Stimulated activated CD4-positive, alpha-beta T cell treated with anti-CD3 and anti-CD28 coated beads, Interleukin-2, amount 100 ng/mL, for 24 hours (primary cell): ENCODE measurements at places on chromosomes 7 and 10.
A peak's percentile ranks its signal among the peaks of the same experiment; 100 is the strongest.

DNA sequence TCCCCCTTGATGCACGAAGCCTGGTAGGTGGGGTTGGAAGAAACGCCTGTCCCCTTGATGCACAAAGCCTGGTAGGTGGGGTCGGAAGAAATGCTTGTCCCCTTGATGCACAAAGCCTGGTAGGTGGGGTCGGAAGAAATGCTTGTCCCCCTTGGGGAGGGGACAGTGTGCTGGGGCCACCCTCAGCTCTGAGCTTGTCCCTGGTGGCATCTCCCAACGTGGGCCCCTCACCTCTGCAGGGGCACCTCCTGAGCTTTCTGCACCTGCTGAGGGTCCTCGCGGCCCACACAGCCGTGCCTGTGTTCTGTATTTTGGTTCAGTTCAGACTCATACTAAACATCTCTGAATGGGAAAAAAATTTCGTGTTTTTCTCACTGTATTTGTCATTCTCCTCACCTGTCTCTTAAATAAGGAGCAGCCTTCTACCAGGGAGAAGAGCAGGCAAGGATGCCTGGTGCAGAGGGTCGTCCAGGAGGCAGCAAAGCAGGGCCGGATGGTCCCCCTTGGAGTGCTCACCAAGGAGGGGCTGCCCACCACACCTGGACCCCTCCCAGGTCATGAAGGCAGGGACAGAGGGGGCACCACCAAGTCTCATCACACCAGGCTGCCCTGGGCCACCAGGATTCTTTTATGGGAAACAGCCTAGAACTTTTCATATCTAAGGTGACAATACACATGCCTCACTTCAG, 24.7 kb downstream of the VIPR2 start:
- DNase-seq: no peak

GRCh38 chr10:118357841-118358240, 15.7 kb upstream of the FAM204A start:
- DNase-seq: no peak

GRCh38 chr10:5551531-5552375, 27.0 kb downstream of the CALML3 start:
- DNase-seq: peak; percentile 80

GRCh38 chr10:78556705-78557432, 511.9 kb upstream of the ZMIZ1 start:
- DNase-seq: no peak

- DNase-seq: no peak
Measured at GRCh38 chr10:61855771-61856170, 45.7 kb upstream of the ARID5B start.

GRCh38 chr10:127744956-127745355, 8.0 kb downstream of the FOXI2 start:
- no peak for DNase-seq

DNA sequence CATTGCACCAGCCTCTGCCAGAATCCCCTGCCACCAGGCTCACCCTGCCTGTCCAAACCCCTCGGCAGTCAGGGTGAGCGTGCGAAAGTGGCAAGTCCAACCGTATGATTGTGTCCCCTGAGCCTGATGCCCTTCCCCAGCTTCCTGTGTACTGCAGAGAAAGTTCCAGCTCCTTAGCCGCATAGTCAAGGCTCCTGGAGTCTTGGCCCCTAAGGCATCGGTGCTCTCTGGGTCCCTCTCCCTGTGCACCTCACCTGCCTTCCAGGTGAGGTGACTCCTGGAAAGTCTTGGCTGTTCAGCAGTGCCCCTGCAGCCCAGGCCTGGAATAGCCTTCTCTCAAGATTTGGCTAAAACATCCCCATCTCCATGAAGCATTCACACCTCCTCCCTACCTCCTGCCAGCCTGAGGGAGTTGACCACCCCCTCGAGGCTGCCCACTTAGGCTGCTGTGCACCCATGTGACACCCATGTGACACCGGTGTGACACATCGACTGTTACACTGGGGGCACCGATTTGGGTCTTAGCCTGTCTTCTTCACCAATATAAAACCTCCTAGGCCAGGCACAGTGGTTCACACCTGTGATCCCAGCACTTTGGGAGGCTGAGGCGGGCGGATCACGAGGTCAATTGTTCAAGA, 56.1 kb upstream of the ELN start:
- DNase-seq: no peak

GRCh38 chr7:12670000-12670729, 17.3 kb upstream of the ARL4A start:
- DNase-seq: no peak

DNA sequence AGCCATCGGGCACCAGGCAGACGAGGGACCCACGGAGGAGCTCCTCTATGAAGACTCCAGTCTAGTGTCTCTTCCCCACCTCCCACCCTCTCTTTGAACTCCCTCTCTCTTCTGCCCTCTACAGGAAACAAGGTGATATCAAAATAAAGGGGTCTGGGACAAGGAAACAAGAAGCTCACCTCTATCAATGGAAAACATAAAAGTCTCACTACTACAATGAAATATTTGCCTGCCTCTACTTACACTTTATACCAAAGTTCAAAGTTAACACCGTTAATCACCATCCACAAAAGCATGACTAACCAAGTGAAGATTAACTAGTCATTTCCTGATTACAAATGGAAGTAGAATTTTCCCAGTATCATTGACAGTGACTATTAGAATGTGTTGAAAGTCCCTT, 82.2 kb downstream of the PARD3 start:
- DNase-seq: no peak

DNA sequence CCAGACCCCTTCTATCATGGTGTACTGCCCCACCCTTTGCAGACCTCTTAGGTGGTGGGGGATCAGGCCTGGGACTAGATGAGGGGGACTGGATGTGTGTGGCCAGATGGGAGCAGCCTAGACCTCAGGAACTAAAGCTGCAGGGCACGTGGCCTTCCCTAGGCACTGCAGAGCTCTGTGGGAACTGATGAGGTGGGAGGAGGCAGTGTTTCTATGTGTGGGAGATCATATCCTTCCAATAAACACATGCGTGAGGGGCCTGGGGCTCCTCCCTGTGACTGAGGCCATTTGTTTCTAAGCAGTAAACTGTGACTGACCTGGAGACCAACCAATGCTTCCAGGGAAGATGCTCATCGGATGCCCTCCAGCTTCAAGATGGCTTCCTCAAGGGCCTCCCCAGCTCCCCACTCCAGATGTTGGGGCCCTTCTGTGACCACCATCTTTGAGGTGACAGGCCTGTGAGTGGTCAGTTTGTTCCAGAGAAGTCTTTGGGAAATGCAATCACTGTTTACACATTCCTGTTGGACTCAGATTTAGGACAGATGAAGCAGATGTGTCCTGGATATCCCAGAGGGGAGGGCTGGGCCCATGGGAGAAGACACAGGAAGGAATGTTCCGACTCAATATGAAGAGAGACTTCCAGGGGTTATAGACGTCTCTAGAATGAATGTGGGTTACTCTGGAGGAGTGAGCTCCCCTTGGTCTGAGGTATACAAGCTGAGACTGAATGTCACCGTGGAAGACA, 23.6 kb upstream of the ZCCHC24 start:
- no peak for DNase-seq

DNA sequence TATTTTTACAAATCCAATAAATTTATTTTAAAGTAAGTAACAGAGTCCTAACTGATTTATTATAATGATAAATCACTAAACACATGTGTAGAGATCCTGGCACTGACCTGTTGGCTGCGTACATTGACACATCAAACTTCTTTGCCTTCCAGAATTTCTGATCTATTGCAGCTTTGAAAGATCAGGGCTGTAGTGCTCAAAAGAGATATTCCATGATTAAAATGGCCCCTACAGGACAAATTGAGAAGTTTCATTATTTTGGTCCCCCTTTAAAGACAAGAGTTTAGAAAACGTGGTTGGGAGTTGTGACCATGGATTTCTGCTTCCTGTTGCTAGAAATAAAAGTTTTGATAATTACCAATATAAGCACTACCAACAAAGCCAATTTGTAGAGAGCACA, 87.7 kb upstream of the PDK4 start:
- DNase-seq: no peak
